ENCODE measurements at places on chromosomes 13 and 19. TPM values are rescaled to one million over a fixed set of nuclear protein-coding genes. Genes with fewer than 3 reads are reported as not detected.

KISS1R gene
- total RNA-seq: not detected

ZNF677 gene
- total RNA-seq: 33.0 TPM

HS6ST3 gene
- under 0.01 TPM for total RNA-seq

HCST gene
- 3.5 TPM for total RNA-seq

ZNF534 gene
- not detected for total RNA-seq

TMEM150B gene
- not detected for total RNA-seq

FUT3 gene
- not detected for total RNA-seq

COL4A2 gene
- 176 TPM for total RNA-seq

SLC17A7 gene
- total RNA-seq: under 0.01 TPM

SHANK1 gene
- total RNA-seq: not detected

ADGRE3 gene
- total RNA-seq: not detected

TNFSF13B gene
- 0.43 TPM for total RNA-seq

FCER2 gene
- total RNA-seq: not detected

UBAC2 gene
- total RNA-seq: 34.2 TPM

XPO4 gene
- total RNA-seq: 11.8 TPM

ZBTB32 gene
- not detected for total RNA-seq

CGB7 gene
- total RNA-seq: 4.7 TPM

ERF gene
- total RNA-seq: 13.4 TPM

GNG14 gene
- total RNA-seq: not detected

DDX49 gene
- total RNA-seq: 50.3 TPM

GPR183 gene
- total RNA-seq: 0.11 TPM

ZNF419 gene
- total RNA-seq: 7.8 TPM

IL17D gene
- under 0.01 TPM for total RNA-seq

HOMER3 gene
- total RNA-seq: 99.6 TPM

ANKRD10 gene
- total RNA-seq: 115 TPM

SOX1 gene
- total RNA-seq: not detected

TDRD3 gene
- 23.7 TPM for total RNA-seq

PLPP2 gene
- total RNA-seq: 43.2 TPM

PDX1 gene
- total RNA-seq: not detected

ZNF724 gene
- total RNA-seq: 7.3 TPM

EPS8L1 gene
- total RNA-seq: 64.6 TPM

SPACA4 gene
- total RNA-seq: not detected

DZIP1 gene
- 1.5 TPM for total RNA-seq

ERFL gene
- 0.11 TPM for total RNA-seq

NCR1 gene
- total RNA-seq: not detected

RAB20 gene
- 13.0 TPM for total RNA-seq

SLITRK6 gene
- 155 TPM for total RNA-seq

FLT3LG gene
- total RNA-seq: 0.79 TPM

SMIM24 gene
- not detected for total RNA-seq

FXYD1 gene
- total RNA-seq: not detected

THSD8 gene
- total RNA-seq: not detected

CERS1 gene
- total RNA-seq: not detected

AMH gene
- total RNA-seq: 2.0 TPM

FGF21 gene
- not detected for total RNA-seq

UBE2L5 gene
- not detected for total RNA-seq

SYCN gene
- total RNA-seq: not detected

CLEC11A gene
- total RNA-seq: 0.79 TPM

DENND1C gene
- not detected for total RNA-seq

PSG11 gene
- total RNA-seq: 0.22 TPM

C13orf42 gene
- total RNA-seq: not detected

LPAR2 gene
- total RNA-seq: 23.2 TPM

HSPB6 gene
- total RNA-seq: 4.3 TPM

IZUMO1 gene
- 0.39 TPM for total RNA-seq

IZUMO4 gene
- 0.65 TPM for total RNA-seq

CKM gene
- total RNA-seq: not detected

MADCAM1 gene
- 0.11 TPM for total RNA-seq

WDR87 gene
- total RNA-seq: under 0.01 TPM
